ENCODE measurements at places on chromosomes 12 and 14. TPM values are rescaled to one million over a fixed set of nuclear protein-coding genes. Genes with fewer than 3 reads are reported as not detected.

Gene RNF31
- total RNA-seq = 60.0 TPM

Gene CLEC4C
- not detected for total RNA-seq

DNA sequence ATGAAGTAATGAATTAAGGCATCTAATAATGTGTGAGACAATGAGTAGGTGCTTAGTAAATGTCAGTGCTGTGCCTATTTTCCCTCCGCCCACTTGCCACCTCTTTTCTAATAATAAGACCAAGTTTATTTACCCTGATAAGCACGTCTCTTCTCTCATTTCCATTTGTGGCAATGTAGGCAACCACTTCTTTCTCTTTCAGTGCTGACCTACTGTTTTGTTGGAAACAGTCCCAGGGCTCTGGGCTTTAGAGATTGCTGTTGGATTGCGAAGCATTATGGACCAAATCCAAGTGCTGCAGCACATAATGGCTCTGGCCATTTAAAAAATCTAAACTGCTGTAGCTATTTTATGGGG is 141.3 kb upstream of the PLEKHG7 start:
- no peak for DNase-seq

Gene LUM
- 170 TPM for total RNA-seq

GRCh38 chr12:32390572-32391219 is 8.7 kb upstream of the FGD4 start:
- no peak for DNase-seq

All from mesenteric fat pad (tissue), 1 donor.